ENCODE measurements at places on chromosomes 6 and 20. TPM values are rescaled to one million over a fixed set of nuclear protein-coding genes. Genes with fewer than 3 reads are reported as not detected.

GRCh38 chr6:112268019-112268418, 13.7 kb upstream of the LAMA4 start:
- DNase-seq: no peak

DNA sequence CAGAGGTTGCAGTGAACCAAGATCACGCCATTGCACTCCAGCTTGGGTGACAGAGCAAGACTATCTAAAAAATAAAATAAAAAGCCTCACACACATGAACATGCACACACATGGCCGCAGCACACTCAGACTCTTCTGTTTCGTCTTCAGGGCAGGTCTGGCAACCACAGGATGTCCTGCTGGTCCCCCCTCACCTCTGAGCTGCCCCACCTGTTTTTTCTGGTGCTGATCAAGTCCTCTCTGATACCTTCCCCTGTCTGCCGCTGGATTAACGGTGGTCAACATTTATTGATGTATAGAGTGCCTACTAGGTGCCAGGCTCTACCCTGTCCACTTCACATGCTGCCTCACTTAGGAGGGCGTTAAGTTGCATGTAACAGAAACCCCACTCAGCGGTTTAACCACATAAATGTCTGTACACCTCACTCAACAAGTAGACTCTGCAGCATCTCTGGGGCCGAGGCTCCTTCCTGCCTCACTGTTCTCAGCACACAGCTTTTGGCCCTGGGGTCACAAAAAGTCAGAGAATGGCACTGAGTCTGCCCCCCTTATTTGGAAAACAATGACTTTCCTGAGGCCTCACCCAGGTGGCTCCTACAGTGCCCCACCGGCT, 4.5 kb upstream of the AP5S1 start:
- DNase-seq: no peak

DNA sequence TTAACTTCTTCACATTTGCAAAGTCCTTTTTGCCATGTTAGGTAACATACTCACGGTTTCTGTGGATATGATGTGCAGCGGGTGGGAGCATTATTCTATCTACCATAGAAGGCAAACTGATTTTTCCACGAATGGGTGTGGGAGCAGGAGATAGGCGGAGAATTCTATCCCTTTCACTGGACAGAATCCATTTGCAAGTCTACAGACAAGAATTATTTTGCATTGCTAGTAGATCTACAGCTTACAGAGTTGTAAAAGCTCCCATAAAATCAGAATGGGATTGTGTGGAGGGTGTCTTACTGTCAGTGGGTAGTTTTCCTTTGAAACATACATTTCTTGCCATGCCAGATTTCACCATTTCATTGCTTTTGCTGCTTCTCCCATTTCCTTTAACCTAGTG, 22.4 kb upstream of the ZFP64 start:
- no peak for DNase-seq

The ZC3H12D gene
- 1.4 TPM for total RNA-seq

- DNase-seq: no peak
Measured at GRCh38 chr6:93341900-93342613, 77.3 kb downstream of the EPHA7 start.

The BACH2 gene
- 6.6 TPM for total RNA-seq

- DNase-seq: no peak
Measured at GRCh38 chr6:49648036-49648435, 11.4 kb upstream of the RHAG start.

GRCh38 chr6:73951183-73951582, 255.2 kb downstream of the CD109 start:
- no peak for DNase-seq

The OPRL1 gene
- total RNA-seq: 0.78 TPM

The ADA gene
- 4.3 TPM for total RNA-seq

The MRPS18B gene
- 64.5 TPM for total RNA-seq

GRCh38 chr20:48823960-48824498, 3.8 kb downstream of the PREX1 start:
- no peak for DNase-seq

The SLPI gene
- 3.0 TPM for total RNA-seq

- no peak for DNase-seq
Measured at GRCh38 chr6:51619042-51619799, 468.2 kb downstream of the PKHD1 start.

The KCNK16 gene
- not detected for total RNA-seq

DNA sequence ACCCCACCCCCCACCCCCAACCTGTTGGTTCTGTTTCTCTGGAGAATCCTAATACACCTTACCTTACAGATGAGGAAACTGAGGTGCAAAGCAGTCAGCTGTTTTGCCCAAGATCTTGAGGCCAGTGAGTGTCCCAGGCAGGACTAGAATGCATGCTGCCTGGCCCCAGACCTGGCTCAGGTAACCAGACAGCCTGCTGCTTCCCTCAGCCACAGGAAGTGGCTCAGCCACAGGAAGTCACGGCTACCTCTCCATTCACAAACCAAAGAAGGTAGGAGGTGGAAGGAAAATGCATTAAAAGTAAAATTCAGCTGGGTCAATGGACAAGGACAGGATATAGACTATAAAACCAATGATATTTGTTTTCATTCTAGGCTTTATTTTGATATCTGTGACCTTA, 517.6 kb downstream of the CD83 start:
- no peak for DNase-seq

- DNase-seq: no peak
Measured at GRCh38 chr6:127348028-127348661, 4.7 kb upstream of the ECHDC1 start.

The GPSM3 gene
- 5.9 TPM for total RNA-seq

The ZNF311 gene
- total RNA-seq: 2.0 TPM

The HS3ST5 gene
- not detected for total RNA-seq

GRCh38 chr6:70257768-70258273, 45.1 kb downstream of the COL9A1 start:
- no peak for DNase-seq

The ZNFX1 gene
- 49.8 TPM for total RNA-seq

- peak; percentile 85 for DNase-seq
Measured at GRCh38 chr6:75208298-75209183, 2.7 kb upstream of the COL12A1 start.

DNA sequence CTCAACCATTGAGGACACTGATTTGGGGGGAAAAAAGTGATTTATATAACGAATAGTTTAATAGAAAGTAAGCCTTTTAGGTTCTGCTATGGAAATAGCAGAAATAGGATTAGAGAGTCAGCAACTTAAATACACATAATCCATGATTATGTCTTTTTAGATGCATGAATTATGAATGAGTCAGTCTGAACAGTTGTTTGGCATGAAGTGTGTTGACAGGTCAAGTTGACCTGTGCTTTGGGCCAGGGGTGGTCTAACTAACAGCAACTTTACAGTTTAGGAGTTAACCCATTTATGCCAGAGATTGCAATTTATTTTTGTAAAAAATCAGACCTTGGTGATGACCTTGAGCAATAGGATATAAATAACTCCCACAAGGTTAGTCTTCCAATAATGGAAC, 191.3 kb downstream of the MTFR2 start:
- DNase-seq: no peak

The MYL9 gene
- 60.9 TPM for total RNA-seq

The TRIM31 gene
- not detected for total RNA-seq

The SOX4 gene
- total RNA-seq: 10.8 TPM

- DNase-seq: no peak
Measured at GRCh38 chr6:3617681-3618311, 133.7 kb downstream of the PXDC1 start.

DNA sequence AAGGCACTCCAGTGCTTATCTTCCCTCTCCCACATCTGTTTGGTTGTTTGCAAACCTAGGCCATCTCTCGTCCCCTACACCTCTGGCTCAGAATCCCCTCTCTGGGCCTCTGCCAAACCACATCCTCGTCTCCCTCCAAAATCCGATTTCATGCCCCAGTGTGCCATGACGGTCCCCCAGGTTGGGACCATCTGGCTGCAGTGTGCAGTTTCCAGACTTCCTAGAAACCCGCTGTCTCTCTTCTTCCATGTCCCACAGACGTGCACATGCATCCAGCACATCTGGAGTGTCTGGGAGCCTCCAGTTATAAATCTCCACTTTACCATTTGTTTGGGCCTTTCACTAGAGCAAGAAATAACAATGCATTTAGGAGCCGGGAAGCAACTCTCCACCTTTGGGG, 316.2 kb downstream of the KIF16B start:
- DNase-seq: no peak

The MYT1 gene
- 1.7 TPM for total RNA-seq

The INSM1 gene
- total RNA-seq: 0.49 TPM

The TMEM170B gene
- total RNA-seq: 6.6 TPM

DNA sequence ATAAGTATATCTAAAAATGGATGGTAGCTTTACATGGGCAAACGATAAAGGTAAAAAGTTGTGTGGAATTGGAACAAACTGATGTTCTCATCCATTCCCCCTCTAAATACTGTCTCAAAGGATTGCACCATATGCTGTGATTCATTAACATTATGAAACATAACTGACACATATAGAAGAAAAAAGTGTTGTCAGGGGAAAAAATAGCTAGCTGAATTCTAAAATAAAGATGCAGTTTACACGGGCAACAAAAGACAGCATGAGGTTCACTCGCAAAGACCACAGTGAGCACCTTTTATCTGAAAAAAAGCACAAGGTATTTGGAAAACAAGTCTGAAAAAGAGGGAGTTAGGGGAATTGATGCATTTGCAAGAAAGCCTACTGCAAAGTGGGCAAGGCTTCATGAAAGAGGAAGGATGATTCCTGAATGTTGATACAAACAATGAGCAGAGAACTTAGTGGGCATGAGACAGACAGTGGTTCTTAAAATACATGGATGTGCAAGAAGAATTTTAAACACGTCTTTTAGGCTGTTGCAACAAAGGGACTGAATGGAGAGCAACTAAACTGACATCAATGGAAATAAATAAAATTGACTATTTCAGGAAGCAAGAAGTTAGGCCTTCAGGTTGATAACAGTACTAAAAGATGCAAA, 280.9 kb downstream of the KIF16B start:
- DNase-seq: no peak

GRCh38 chr6:138267971-138268895, 49.9 kb upstream of the PBOV1 start:
- no peak for DNase-seq

- peak; percentile 37 for DNase-seq
Measured at GRCh38 chr6:5085648-5086293, 630 bp downstream of the PPP1R3G start.

GRCh38 chr6:135853986-135854385, 2.5 kb downstream of the PDE7B start:
- DNase-seq: no peak

The ABHD16A gene
- total RNA-seq: 47.3 TPM

The PNISR gene
- 183 TPM for total RNA-seq

- no peak for DNase-seq
Measured at GRCh38 chr6:49430866-49431265, 32.2 kb downstream of the MMUT start.

The PREX1 gene
- total RNA-seq: 16.8 TPM

The GSTA2 gene
- not detected for total RNA-seq

GRCh38 chr20:3933218-3933617, 44.0 kb downstream of the PANK2 start:
- DNase-seq: no peak

The RIPPLY2 gene
- not detected for total RNA-seq

DNA sequence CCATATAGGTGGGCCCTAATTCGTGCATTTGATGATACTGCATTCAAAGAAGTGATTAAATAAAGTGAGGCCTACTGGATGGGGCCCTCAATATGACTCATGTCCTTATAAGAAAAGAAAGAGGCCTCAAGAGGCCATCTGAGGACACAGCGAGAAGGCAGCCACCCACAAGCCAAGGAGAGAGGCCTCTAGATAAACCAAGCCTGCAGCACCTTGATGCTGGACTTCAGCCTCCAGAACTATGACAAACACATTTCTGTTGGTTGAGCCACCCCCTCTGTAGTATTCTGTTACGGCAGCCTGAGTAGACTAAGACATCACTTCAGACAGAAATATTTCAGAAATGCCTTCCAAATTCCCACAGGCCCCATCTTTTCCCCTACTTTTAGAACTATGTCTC, 82.5 kb upstream of the PLEKHG1 start:
- no peak for DNase-seq

- no peak for DNase-seq
Measured at GRCh38 chr6:41426888-41427641, 91.7 kb downstream of the NCR2 start.

DNA sequence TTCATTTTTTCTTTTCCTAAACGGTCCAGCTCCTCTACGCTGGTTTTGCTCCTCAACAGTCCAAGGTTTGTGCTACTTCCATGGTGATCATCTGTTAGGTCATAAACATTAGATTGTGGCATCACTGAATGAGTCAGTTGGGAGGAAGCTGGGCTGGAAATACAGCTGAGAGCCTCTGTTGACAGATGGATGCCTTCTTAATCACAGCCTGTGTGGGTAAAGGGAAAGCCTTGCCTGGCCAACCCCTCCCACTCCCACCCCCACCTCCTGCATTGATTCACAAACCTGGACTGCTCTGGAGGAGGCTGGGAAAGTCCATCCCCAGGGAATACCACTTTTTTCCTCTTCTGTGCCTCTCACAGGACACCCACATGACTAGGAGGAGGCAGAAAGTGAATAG, 180.6 kb upstream of the CCN2 start:
- DNase-seq: no peak

DNA sequence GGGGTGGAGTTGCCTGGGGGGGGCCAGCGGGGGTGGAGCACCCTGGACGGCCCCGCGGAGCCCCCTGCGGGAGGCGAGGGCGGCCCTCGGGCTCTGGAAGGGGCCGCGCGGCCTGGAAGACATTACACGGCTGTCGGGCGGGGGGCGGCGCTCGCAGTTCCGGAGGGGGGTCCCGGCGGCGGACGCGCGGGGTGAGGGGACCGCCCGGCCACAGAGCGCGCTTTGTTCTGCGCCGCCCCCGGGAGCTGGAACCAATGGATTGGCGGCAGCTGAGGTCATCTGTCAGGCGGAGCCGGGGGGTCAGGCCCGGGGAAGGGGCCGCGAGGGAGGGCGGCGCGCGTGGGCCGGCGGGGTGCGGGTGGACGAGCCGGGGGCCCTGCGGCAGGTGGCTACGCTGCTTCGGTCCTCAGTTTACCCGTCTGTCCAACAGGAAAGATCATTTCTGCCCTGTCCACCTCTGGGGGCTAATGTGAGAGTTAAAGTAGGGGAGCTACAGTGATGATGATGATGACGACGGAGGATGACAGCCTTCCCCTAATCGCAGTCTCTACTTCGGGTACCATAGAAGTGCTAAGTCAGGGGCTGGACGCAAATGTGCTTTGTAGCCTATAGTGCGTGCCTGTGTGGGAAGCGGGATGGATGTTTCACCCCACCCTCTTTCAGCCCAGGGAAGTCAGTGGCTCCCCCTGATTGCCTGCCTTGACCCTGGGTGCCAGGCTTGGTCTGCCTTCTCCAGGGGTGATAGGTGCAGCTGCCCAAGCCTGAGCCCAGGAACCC, 10.4 kb downstream of the SRXN1 start:
- DNase-seq: peak; percentile 33

DNA sequence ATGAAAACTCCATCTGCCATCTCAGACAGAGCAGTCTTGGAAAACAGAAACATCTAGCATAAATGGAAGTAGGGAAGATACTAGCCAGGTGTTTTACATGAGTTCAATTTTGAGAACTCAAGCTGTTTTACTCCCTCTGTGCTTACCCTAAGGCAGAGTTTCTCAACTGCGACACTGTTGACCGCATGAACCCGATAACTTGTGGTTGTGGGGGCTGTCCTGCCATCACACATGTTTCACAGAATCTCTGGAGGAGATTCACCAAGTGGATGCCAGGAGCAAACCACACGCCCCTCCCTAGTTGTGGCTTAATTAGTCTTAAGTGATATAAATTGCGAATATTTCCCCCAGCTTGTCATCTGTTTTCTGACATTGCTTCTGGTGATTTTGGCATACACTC, 2.3 kb upstream of the SERPINB6 start:
- DNase-seq: no peak

- DNase-seq: no peak
Measured at GRCh38 chr6:141364232-141364631, 768.5 kb upstream of the GJE1 start.

The LKAAEAR1 gene
- total RNA-seq: not detected

The SNAP25 gene
- total RNA-seq: 1.1 TPM

The DPM1 gene
- total RNA-seq: 48.8 TPM

The GNAS gene
- total RNA-seq: 5,038 TPM

Measured in thyroid gland (tissue), 4 donors.